ENCODE measurements at places on chromosomes 2 and 18.

- DNase-seq = no peak
These were observed 111.8 kb downstream of the CERS6 start for GRCh38 chr2:168567836-168568235.

DNA sequence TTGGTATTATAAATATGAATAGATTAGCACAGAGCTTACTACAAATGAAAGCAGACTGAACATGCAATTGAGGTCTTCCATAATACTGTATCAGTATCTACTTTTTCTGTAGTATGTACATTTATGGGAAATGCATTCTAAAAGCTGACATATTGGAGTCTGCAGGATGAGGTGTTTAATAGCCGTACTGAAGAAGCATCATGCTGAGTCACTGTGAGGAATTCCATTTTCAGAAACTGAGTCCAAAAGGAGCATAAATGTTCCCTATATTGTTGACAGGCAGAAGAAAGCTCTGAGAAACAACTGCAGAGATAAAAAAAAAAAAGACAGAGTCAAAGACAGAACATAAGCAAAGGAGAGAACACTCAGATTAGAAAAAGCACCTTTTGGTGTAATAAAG, 366.7 kb upstream of the SPHKAP start:
- DNase-seq = no peak

DNA sequence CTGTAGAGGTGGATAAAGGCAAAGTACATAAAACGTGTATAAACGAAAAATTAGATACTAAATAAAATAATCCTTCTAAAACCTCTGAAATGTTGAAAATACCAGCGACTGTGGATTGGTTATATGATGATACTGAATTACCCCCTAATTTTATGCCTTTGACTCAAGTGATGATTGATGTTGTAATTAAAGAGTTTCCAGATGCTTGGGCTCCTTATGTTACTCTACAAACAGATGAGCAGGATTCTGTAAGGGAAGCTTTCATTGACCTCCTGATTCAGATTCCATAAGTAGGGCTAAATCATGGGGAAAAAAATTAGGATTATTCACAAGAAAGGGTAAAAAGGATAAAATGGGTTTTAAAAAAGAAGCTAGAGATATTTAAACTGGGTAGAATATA, 418.2 kb upstream of the SLC39A10 start:
- no peak for DNase-seq

DNA sequence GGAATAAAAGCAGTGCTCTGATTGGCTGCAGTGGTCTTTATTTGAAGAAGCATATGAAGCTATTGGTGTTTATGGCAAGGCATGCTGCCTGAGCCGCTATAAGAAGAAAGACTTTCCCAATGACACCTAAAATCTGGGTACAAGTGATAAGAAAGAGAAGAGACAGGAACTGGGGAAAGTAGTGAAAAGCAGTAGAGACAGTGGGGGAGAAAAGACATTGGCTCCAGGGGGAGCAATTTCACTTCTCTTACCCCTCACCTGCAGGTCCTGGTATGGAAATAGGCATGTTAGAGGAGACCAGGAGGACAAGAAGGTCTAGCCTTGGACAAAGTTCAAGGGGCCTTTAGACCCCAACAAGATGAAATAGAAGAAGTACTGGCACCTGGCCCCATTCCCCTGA, 47.1 kb downstream of the PLCL1 start:
- DNase-seq = no peak

GRCh38 chr2:231059756-231060155, 3.1 kb downstream of the PSMD1 start:
- no peak for DNase-seq

DNA sequence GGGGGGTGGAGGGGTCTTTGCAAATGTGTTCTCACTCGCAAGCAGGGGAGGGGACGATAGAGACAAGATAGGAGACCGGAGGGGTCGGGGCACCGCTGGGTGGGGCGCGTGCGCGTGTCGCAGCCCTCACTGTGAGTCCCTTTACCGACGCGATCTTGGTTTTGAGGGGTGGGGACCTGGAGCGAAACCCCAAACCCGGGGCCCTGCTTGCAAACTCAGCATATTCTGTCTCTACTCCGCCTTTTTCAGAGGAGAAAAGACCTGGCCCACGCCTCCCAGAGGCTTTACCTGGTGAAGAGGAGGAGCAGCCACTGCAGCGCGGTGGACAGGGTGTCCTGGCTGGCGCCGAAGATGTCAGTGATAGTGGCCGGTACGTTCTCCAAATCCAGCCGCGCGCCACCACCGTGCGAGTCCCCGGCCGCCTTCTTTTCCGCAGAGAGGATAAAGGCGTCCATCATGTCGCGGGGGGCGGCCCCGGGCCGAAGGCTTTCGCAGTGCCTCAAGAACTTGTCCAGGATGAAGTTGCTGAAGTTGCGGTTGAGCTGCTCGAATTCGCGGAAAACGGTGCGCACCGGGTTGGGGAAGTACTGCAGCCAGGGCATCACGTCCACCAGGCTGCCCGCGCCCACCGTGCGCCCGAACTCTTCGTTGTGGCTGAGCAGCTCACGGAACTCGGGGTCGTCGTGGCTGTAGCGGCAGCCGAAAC, 1.7 kb downstream of the CYP1B1 start:
- no peak for DNase-seq

GRCh38 chr2:195716466-195716865, 59.4 kb downstream of the SLC39A10 start:
- no peak for DNase-seq

- no peak for DNase-seq
These were observed 113.9 kb downstream of the INO80D start for GRCh38 chr2:205972113-205972512.

- no peak for DNase-seq
These were observed 36.4 kb downstream of the MPHOSPH10 start for GRCh38 chr2:71166812-71167211.

DNA sequence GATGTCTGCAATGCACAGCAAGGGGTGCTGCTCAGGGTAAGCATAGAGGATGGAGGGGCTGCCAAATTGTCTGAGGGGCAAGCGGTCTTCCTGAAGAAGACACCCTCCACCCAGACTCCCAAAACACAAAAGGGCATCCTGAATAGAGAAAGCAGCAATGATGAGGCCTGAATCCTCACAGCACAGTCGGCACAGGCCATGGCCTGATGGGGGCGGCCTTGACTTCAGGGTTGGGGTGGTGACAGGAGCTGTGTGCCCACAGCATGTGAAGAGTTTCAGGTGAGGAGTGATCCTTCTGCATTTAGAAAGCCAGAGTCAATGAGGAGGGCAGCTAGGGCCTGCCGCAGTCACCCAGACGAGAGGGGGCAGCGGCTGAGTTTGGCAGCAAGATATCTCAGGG, 159.4 kb downstream of the GALNT14 start:
- no peak for DNase-seq

DNA sequence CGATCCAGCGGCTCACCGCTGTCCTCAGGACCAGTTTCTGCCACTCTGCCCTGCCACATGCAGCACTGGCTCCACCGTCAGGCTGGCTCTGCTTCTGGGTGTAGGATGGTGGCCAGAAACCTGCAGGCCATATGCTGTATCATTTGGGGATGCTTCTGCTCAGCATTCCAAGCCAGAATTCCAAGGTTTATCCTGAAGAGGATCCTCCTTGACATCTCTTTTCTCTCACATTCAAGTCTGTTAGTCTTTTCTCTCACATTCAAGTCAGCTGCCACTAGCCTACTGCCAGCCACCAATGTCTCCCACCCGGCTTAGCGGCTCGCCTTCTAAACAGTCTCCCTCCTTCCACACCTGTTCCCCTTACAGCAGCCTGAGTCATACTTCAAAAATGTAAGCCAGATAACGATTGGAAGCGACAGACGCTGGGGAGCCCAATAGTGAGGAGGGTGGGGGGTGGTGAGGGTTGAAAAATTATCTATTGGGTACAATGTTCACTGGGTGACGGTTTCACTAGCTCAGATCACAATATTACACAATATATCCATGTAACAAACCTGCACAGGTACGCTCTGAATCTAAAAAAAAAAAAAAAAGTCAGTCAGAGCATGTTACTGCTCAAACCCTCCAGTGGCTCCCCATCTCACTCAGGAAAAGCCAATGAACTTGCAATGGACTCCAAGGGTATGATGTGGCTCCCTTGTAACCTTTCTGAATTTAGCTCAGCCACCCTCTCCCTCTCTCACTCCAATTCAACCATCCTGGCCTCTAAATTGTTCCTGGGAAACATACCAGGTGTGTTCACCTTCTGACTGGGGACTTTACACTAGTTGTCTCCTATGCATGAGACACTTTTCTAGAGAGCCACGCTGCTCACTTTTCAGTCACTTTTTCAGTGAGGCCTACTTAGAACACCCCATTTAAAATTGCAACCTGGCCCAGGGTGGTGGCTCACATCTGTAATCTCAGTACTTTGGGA, 38.8 kb upstream of the SP3 start:
- peak; percentile 58 for DNase-seq

- DNase-seq = no peak
These were observed 2.8 kb upstream of the MXD1 start for GRCh38 chr2:69911985-69912563.

DNA sequence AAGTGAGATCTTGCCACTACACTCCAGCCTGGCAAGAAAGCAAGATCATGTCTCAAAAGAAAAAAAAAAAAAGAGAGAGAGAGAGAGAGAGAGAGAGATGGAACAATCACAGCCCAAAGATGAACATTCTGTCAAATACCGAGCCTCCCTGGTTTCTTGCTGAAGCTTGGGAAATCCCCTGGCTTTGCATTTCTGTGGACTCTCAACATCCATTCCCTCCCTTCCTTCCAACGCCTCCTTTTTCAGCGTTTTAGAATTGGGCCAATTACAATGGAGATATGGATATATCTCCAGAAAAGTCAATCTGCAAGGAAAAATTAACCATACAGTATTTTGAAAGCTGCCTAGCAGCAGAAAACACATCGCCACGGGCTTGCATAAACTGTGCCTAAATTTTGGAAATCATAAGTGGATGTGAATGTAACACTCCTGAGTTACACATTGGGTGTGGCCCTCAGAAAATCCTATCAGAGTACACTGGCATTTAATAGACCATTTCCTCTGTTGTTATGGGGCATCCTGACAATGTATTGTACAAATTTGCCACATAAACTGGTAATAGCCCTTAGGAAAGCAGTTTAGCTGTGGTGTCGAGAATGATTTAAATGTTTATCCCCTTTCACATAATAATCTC, 67.2 kb upstream of the PHLPP1 start:
- DNase-seq = no peak

- no peak for DNase-seq
These were observed 74.4 kb downstream of the MAP3K20 start for GRCh38 chr2:173150087-173150486.

- DNase-seq = no peak
These were observed 35.7 kb downstream of the MYO3B start for GRCh38 chr2:170213651-170214050.

DNA sequence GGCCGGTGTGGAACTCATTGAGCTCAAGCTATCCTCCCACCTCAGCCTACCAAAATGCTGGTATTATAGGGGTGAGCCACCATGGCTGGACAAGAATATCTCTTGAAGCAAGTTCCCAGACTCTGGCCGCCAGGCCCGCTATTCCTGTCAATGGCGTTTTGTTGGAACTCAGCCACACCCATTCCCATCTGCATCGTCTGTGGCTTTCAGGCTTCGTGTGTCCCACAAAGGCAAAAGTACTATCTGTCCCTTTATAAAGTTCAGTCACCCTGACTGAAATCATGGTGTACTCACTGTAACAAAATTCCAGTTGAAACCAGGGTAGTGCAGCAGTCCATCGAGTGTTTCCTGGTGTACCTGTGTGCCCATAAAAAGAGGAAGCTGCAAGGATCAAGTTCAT, 96.7 kb downstream of the SH3BP4 start:
- no peak for DNase-seq

- peak; percentile 65 for DNase-seq
These were observed 63.0 kb upstream of the STPG4 start for GRCh38 chr2:47218066-47218581.

GRCh38 chr2:147851244-147851930, 6.6 kb downstream of the ACVR2A start:
- no peak for DNase-seq

- DNase-seq = no peak
These were observed 19.9 kb upstream of the CNOT11 start for GRCh38 chr2:101232770-101233169.

DNA sequence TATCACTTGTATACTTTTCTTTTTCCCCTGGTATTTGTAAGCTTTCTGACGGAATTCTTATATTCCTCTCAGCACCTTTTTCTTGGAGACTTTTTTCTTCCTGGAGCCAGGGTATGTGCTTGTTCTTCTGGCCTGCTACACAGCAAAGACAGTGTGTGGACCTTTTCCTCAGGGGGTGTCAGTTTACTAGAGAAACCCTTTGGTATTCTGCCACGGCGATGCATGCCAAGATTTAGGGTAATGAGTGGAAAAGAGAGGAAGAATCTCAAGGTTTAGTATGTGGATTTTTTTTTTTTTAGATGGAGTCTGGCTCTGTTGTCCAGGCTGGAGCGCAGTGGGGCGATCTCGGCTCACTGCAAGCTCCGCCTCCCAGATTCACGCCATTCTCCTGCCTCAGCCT, 152.2 kb downstream of the PHLPP1 start:
- DNase-seq = no peak

- DNase-seq = no peak
These were observed 732.9 kb upstream of the VRK2 start for GRCh38 chr2:57313678-57314077.

- no peak for DNase-seq
These were observed 65.5 kb upstream of the TGFA start for GRCh38 chr2:70619167-70619566.

DNA sequence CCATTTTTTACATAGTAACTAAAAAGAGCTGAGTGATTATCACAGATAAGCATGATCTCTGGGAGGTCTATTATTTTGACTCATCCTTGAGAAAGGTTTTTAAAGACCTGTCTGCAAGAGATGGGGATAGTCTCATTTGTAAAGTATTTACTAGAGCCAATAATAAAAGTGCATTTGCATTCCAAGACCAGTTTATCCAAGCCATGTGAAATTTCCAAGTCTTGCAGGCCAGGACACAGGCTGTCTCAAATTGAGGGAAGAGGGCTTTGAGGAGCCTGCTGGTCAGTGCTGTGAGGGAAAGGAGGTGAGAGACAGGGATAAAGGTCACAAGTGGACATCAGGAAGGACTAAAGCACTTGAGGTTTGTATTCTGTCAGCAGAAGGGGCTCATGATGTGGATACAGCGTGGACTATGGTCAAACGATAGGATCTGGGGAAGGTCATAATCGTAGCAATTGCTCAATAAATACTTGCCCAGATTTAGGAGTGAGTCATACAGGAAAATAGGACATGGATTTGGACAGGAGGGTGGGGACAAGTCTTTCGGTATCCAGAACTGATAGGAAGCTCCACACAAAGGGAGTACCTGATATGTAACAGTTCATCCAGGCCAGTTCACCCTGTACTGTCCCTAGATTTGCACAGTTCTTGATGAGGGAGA, 6.6 kb upstream of the CDH2 start:
- no peak for DNase-seq
